ENCODE measurements at places on chromosomes 11 and 22.

GRCh38 chr11:73040046-73040445 is 102.1 kb downstream of the FCHSD2 start:
- no peak for DNase-seq

DNA sequence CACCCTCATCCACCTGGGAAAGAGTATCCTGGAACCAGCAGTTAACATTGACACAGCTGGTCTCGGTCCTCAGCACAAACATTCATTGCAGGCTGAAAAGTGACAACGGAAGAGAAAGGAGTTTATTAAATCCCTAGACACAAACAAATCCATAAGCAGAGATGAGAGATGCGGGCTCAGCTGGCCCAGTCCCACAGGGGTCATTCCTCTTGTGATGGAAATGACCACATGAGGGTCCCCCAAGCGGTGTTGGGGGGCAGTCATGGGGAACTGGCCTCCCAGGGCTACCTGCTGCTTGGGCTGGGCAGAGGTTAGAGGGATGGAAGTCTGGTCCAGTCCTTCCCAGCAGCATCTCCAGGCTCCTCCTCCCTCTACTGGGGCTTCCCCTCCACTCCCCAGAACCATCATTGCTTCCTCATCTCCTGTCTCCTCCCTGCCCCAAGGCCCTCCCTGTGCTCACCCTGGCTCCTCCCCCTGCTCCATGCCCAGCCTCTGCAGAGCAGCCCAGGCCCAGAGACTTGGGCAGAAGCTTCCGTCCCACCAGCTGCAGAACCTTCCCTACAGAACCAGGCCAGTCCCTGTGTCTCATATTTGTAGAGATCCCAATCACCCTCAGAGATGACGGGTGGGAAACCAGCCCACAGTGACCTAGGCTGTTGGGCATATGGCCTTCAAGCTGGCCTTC is 5.4 kb upstream of the IGLL5 start:
- no peak for DNase-seq

GRCh38 chr11:15730263-15730994 is 615.7 kb downstream of the INSC start:
- DNase-seq: no peak

GRCh38 chr11:69218271-69218682 is 62.5 kb downstream of the SMIM38 start:
- no peak for DNase-seq

GRCh38 chr22:37560608-37561211 is 430 bp downstream of the CDC42EP1 start:
- DNase-seq: peak; percentile 72

GRCh38 chr11:12122083-12122482 is 11.7 kb downstream of the MICAL2 start:
- no peak for DNase-seq

- DNase-seq: no peak
These were observed 20.7 kb downstream of the OR10A6 start for GRCh38 chr11:7910286-7910788.

DNA sequence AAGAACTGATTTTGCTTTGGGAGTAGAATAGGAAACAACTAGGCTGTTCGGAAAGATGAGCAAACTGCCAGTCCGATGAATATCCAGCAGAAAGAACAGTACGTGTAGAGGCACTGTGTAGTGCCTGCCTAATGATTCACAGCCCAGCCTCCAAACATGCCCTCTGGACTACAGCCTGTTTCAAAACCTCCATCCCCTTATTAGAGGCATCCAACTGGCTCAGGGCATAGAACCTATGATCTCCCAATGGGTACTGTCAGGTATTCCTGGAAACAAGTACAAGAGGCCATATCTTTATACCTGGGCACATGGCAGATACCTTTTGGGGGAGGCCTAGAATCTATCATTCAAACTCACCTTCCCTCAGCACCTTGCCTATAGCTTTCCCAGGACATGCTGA is 4.9 kb downstream of the RRP8 start:
- DNase-seq: no peak

- DNase-seq: no peak
These were observed 31.8 kb downstream of the EIF3M start for GRCh38 chr11:32615422-32615821.

DNA sequence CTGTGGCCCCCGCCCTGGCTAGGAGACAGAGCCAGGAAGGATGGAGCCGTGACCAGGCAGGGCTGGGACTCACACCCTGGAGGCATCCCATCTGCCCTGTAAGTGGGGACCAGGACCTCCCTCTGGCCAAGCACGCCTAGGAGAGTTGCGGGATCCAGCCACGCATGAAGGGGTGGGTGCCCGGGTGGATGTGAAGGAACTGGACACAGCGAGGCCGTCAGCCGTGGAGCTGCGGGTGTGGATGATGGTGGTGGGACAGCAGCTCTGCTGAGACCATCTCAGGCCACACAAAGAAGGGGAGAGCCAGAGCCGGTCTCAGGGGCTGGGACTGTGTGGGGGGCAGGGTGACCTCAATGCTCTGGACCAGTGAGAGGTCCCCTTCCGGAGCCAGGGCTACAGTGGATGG is 746.4 kb downstream of the BRD1 start:
- no peak for DNase-seq

DNA sequence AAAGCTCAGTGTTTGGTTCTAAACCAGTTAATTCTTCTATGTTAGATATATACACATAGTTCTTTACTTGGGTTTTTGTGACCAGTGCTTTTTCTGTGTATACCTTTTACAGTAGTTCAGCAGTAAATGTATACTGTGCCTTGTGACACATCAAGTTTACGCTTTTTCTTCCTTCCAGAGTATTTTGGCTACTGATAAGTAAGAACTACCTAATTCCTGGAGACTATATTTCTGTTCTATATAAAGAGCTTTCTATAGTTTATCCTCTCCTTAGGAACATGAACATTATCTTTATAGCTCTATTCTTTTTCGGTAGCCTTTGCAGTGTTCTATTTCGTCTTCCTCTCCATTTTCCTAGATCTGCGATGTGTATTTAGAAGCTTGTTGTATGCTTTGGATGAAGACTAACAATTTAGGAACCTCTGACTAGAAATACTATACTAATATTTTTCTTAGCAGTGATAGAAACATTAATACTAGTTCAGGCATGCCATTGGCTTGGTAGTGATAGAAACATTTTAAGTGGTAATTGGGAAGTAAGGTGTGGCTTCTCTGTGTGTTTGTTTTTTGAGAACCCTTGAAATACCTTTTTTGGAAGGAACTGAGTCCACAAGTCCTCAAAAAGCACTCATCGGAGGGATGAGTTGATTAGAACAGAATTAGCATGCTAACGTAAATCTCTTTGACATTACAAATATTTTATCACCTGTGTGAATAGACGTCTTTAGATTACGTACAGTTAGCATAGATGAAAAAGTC is 74.6 kb downstream of the ARHGEF12 start:
- DNase-seq: no peak

DNA sequence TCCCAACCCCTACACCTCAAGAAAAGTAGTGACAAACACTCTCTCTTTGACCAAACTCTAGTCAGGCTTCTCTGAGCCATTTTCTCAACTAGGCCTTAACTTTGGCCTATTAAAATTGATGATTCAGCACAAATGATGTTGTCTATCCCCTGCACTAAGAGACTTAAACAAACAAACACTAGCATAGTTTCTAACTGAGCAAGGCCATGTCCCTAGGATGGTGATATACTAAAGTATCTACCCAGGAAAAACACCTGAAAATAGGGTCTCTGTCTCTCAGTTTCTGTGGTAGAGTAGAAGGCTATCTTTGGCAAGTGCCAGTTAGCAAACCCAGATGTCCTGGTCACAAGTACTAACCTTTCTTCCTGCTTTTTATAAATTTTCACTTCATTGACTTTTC is 219.7 kb upstream of the ANO3 start:
- no peak for DNase-seq

- no peak for DNase-seq
These were observed 2.2 kb upstream of the RPS6KA4 start for GRCh38 chr11:64356498-64357411.

DNA sequence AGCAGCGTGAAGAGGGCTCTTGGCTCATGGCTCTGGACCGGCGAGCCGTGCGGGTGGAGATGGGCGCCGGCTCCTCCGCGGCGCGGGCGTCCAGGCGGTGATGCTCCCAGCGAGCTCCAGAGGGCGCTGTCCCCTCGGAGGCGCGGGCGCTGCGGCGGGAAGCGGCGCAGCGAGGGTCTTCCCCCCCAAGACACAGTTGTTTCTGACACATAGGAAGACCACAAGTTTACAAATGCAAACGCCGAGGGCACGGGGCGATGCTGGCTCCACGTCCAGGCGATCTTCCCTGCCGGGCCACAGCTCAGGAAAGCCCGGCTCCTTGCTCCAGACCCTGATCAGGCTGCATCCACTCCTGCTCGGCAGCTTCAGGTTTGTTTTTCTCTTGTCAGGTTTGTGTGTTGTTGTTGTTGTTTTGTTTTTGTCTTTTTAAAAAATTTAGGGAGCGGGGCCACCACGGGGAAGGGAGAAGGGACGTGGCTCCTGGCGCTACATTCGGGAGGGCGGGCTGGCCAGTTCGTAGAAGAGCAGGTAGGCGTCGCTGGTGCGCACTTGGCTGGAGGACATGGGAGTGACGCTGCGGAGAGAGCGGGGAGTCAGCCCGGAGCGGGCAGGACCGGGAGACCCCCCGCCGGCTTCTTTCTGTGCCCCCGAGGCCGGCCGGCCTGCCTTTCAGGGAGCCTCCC is 10.0 kb upstream of the MFRP start:
- DNase-seq: no peak

GRCh38 chr11:125176866-125177265 is 12.3 kb downstream of the PKNOX2 start:
- DNase-seq: no peak

- DNase-seq: no peak
These were observed 60.0 kb downstream of the ENTHD1 start for GRCh38 chr22:39833610-39834009.

- DNase-seq: no peak
These were observed 1513.3 kb downstream of the FAM181B start for GRCh38 chr11:81220146-81220895.

- DNase-seq: no peak
These were observed 136.0 kb downstream of the SERGEF start for GRCh38 chr11:17876827-17877226.

DNA sequence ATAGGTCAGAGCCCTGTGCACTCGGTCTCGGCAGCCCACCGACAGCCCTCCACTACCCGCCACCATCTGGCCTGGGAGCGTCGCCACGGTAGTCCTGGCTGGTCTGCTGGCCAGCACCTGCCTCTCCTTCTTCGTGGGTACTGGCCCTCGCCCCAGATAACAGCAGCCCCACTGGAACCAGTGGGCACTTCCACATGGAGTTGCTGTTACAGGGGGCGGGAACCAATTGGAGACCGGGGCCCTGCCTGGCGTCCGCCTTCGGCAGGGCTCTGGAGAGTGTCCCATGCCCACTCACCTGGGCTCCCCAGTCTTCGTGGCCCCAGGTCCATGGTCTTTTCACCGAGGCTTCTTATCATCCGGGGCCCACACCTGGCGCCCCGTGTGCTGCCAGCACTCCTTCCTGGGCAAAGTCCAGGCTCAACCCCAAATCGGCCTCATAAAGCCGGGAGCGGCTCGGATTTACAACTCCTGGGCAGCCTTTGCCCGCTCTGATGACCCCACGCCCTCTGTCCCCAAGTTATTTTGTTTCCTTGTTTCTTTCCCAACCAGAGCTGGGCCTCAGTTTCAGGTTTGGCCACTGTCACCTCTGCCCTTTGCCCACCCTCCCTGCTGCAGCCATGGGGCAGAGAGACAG is 12.9 kb upstream of the EHD1 start:
- DNase-seq: no peak

- no peak for DNase-seq
These were observed 10.4 kb downstream of the RCOR2 start for GRCh38 chr11:63906585-63906984.

GRCh38 chr11:122832721-122833470 is 5.4 kb upstream of the CRTAM start:
- DNase-seq: no peak

DNA sequence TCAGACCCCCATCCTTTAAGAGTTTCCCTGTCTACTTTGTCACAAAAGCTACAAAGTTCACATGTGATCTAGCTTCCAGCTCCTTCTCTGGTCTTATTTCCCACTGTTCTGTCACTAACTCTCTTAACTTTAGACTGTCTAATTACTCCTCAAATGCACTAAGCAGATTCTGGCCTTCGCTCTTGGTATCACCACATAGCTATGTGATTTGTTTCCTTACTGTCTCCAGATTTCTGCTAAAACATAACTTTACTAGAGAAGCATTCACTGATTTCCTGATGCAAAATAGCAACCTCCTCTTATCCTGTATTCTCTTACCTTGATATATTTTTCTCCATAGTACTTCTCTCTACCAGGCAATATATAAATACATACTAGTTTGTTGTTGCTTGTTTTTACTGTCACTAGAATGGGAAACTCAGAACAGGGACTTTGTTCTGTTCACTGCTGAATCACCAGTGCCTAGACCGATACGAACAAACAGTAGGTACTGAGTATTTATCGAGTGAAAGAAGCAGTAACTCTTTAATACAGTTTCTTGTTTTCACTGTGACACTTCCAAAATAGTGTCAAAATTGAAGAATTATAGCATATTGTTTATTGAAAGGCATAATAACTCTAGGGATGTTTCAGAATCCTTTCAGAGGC is 205.6 kb downstream of the DDX10 start:
- DNase-seq: no peak

- no peak for DNase-seq
These were observed 190.5 kb downstream of the C11orf87 start for GRCh38 chr11:109612496-109612895.

DNA sequence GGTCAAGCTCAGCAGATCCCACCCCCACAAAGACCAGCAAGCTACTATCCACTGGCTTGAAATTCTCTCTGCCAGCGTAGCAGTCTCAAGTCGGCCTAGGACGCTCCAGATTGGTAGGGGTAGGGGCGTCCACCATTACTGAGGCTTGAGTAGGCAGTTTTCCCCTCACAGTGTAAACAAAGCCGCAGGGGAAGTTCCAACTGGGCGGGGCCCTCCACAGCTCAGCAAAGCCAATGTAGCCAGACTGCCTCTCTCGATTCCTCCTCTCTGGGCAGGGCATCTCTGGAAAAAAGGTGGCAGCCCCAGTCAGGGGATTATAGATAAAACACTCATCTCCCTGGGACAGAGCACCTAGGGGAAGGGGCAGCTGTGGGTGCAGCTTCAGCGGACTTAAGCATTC is 1064.9 kb upstream of the TENM4 start:
- DNase-seq: no peak
